ELR (cell line): ENCODE measurements at places on chromosomes 7 and 10.
A peak's percentile ranks its signal among the peaks of the same experiment; 100 is the strongest.

- DNase-seq = peak; percentile 67
These were observed 299.4 kb downstream of the SNX13 start for GRCh38 chr7:17640730-17641377.

GRCh38 chr10:44967616-44968015, 8.0 kb downstream of the RASSF4 start:
- DNase-seq = no peak

DNA sequence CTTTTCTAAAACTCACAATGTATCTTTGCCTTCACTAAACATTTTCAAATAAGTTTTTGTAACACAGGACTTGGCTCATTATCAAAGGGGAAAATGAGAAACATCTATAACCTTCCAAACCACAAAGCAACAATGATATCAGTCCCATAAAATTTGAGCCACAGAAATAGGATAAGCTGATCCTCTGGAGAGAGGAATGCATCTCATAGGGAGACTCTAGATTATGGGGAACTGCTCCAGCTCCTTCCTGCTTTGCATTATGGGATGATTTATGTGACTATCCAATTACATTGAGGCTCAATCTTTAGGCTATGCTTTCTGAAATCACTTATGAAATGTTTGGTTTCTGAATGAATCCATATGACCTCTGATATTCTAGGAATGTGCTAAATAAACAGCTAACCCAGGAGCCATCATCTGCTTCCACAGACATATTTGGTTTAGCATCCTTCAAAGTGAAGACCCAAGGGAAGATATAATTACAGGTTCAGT, 70.4 kb downstream of the CUBN start:
- peak; percentile 86 for DNase-seq

DNA sequence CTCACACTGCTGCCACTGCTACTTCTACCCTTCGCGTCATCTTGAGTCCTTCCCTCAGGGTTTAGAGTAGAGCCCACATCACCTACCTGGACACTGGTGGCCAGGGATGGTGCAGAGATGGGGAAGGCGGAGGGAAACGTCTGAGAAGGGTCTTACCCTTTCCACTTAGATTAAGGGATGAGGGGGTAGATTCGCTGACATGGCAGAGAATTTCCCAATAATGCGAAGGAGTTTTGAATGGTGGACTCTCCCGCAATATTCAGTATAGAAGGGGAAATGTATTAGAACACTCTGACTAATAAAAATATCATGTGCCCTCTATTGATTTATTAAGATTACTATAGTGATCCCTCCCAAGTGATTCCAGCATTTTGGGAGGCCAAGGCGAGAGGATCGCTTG, 209.5 kb upstream of the KIAA1217 start:
- DNase-seq = no peak

- no peak for DNase-seq
These were observed 20.5 kb downstream of the CASD1 start for GRCh38 chr7:94530109-94530508.

GRCh38 chr10:33136781-33137180, 178.8 kb upstream of the ITGB1 start:
- peak; percentile 77 for DNase-seq

DNA sequence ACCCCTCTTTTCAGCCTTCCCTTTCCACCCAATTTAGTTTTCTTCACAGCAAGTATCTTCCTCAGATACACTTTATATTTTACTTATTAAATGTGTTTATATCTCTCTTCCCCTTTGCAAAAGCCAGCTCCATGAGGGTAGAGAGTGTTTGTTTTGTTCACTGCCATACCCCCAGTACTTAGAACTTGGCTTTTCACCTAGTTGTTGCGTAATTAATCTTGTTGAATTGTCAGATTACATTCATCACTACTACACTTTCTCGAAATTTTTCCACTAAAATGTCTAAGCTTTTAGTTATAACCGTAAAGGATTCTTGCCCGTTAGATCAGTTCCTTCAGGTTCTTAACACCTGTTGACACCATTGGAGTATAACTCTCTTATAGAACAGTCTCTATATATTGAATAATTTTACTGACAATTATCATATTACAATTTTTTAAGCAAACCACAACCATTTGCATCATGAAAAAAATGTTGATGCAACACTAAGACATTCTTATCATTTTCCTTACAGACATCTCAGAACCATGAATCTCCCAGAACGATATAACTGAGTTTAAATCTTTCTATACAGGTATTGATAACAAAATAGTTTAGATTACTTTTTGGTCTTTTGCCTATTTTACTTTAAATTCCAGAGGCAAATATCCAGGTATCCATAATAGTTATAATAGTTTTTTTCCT, 29.9 kb downstream of the VWDE start:
- DNase-seq = no peak

DNA sequence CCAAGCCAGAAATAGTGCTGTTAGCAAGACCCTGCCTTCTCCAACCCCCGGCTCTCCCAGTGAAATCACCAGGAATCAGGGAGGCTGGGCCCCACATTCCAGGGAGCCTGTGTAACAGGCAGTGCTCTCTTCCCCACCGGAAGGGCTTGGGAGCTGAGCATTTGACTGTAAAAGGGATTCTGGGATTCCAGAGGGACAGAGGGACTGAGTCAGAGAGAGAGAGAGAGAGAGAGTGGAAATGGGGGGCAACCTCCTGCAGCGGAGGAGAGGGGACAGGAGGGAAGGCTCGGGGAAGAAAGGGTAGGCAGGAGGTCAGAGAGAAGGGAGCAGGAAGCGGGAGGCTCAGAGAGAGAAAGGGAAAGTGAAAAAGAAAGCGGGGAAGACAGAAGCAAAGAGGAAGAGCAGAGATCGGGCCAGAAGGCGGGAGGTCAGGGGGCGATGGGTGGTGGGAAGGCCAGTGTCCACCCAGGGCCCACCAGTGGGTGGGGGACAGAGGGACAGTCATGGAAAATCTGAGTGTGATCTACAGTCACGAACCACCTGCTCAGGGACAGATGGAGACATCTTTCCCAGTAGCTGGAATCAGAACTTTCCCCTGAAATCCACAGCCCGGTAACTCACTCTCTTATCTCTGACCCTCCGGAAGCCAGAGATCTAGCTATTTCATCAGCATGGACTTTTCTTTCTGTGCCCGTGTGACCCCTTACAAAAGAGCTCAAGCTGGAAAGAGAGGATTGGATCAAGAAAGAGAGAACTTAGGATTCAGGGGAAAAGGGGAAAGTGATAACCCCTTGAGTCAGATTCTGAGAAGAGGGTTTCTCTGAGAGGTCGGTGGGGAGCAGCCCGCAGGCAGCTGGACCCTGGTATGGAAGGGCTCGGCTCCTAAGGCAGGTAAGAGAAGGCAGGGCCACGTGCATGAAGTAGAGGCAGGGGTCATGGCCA, 4.6 kb upstream of the SERPINE1 start:
- peak; percentile 98 for DNase-seq

DNA sequence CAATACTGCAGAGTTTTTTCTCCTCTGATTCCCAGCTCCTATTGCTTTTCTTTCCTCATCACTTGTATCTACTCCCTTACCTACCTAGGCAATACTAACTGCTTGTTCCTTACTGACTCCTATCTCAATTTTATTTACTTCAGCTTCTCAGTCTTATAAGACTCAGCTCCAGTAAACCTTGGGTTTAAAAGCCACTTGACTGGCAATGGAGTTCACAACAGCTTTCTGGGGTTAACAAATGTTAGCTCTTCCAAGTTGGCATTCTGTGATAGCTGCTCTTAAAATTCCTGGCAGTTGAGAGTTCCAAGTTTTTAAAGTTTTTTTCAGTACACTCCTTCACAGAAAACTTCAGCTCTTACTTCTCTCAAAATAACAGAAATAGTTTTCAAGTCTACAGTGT, 14.2 kb downstream of the ATAD1 start:
- no peak for DNase-seq

DNA sequence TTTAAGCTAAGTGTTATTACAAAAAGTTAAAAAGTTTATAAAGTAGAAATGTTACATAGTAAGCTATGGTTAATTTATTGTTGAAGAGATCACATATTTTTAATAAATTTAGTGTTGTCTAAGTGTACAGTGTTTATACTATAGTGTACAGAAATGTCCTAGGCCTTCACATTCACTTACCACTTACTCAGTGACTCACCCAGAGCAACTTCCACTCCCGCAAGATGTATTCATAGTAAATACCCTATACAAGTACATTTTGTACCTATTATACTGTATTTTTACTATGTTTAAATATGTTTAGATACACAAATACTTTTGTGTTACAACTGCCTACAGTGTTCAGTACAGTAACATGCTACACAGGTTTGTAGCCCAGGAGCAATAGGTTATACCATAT, 69.2 kb downstream of the DNAJC1 start:
- DNase-seq = peak; percentile 48
